Fibroblast of skin of scalp (primary cell): ENCODE measurements at places on chromosomes 12 and 14.
A peak's percentile ranks its signal among the peaks of the same experiment; 100 is the strongest.

- peak; percentile 62 for DNase-seq
These were observed 11.0 kb downstream of the OR6S1 start for GRCh38 chr14:20630340-20631022.

GRCh38 chr14:70425354-70425753 lies 8.5 kb upstream of the SYNJ2BP start:
- no peak for DNase-seq

DNA sequence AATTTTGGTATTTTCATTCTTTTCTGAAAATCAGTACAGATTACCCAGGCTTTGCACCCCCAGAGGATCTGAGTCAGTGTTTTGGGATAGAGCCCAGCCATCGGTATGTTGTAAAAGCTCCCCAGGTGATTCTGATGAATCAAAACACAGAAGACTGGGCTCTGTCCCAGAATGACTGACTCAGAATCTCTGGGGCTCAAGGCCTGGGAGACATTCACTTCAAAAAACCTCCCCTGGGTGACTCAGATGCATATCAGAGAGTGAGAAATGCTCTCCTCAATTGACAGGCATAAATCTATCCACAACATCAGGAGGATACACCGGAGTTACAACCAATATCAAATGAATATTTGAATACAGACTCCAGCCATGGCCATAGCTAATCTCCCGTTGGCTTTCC lies 32.6 kb downstream of the SLC35F4 start:
- peak; percentile 94 for DNase-seq

GRCh38 chr14:68135566-68135965 lies 316.0 kb downstream of the RAD51B start:
- DNase-seq = peak; percentile 78

DNA sequence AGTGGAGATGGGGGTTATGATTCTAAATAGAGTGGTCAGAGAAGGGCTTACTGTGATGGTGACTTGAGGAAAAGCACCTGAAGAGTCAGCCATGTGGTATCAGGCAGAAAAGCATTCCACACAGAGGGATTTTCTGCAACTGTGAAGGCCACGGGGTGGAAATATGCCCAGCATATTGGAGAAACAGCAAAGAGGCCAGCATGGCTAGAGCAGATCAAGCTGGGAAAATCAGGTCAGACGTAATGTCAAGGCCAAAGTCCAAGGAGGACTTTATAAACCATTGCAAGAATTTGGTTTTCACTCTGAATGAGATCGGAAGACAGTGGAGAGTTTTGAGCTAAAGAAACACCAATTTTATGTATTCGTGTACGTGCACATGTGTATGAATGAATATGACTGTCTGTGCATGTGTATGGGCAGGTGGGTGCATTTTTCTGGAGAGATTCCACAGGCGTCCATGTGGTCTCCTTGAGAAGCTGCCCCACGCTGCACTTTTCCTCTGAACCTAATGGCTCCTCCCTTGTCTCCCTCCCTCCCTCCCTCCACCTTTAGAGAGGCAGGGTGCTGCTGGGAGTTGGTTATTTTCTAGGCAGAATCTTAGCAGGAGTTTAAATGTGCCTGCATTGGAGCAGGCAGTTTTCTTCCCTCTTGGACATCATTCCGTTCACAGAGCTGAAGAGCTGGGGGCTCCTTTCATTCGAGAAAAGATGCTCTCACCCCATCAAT lies 97.4 kb upstream of the PPP4R3A start:
- no peak for DNase-seq

DNA sequence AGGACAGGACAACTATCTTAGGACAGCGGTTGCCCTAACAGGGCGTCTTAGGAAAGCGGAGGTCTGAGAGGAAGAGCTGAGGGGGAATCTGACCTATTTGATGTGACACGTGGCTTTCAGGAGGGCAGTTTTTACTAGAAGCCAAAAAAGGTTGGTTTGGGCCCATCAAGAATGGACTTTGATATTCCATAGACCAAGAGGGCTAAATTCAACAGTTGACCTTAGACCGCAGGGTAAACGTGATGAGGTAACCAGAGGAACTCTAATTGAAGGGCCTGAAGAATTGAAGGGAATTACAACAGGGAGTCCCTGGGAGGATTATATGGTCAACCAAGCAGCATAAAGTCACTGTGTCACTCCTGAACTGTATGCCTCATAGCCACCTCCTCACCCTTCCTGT lies 11.5 kb downstream of the C1S start:
- no peak for DNase-seq

GRCh38 chr14:102235275-102235897 lies 69.6 kb downstream of the MOK start:
- DNase-seq = peak; percentile 69

GRCh38 chr14:25607192-25607591 lies 557.2 kb upstream of the STXBP6 start:
- no peak for DNase-seq

- DNase-seq = peak; percentile 30
These were observed 383.1 kb downstream of the EGLN3 start for GRCh38 chr14:33567731-33568130.

DNA sequence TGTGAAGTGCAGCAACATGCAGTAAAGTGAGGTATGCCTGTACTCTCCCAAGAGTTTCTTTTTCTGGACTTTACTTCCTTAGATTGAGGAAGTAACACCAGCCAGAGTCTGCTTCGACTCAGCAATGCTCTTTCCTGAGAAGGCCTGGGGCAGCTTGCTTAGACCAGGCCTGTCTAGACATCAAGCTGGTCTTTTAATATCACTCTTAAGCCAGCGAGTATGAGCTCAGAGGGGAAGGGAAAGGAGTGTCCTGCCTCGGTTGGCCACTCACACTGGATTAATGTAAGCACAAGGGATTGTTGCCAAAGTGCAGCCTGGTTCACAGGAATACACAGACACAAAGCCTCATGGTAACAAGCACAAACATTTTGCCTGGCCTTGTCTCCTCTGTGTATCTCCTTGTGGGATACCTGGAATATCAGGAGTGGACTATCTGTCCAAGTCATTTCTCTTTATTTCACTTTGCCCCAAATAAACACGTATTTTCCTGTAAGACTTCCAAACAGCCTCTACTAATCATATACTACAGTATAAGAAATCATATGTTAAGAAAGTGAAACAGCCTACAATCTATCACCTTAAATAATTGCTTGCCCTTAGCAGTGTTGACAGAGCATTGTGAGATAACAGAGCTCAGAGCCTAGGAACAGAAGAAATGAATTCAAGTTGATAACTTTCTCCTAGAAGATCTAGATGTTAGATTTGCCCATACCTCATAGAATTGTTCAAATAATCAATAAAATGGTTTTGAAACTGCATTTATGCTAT lies 121.2 kb upstream of the DAAM1 start:
- DNase-seq = no peak

DNA sequence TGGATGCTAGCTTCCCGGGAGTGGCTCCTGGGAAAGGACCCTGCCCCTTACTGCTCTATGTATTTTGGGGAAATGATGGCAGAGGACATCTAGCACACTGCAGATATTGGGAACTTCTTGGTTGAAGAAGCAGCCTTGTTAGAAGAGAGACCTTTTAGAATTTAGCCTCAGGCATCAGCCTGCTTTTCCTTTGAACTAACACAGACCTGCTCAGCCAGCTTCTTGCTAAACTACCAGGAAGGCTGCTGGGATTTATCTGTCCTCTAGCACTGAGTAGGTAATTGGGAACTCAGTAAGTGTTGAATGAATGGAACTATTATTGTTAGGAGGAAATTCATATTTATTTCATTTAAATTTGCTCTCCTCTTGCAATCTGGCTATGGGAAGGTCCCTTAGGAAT lies 77.3 kb downstream of the DRAM1 start:
- DNase-seq = no peak

GRCh38 chr14:100381395-100382105 lies 58.4 kb downstream of the SLC25A47 start:
- DNase-seq = no peak

- no peak for DNase-seq
These were observed 705.0 kb upstream of the SEL1L start for GRCh38 chr14:82238649-82239048.

DNA sequence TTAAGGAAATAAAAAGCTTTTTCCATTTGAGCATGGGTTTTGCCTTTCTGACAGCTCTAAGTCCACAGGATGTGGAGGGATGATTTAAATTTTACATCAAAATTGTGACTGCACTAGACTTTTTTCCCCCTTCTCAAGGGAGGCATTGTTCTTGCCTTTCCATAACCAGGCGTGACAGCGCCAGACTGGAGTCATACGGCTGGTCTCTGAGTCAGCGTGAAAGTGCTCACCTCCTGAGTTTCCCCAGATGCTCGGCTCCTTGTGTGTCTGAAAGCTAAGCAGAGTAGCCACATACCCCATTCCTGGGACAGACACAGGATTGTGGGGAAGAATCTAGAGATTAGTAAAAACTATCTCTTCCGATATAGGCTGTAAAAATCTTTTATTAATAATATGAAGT lies 43.1 kb downstream of the SOX5 start:
- DNase-seq = peak; percentile 29

DNA sequence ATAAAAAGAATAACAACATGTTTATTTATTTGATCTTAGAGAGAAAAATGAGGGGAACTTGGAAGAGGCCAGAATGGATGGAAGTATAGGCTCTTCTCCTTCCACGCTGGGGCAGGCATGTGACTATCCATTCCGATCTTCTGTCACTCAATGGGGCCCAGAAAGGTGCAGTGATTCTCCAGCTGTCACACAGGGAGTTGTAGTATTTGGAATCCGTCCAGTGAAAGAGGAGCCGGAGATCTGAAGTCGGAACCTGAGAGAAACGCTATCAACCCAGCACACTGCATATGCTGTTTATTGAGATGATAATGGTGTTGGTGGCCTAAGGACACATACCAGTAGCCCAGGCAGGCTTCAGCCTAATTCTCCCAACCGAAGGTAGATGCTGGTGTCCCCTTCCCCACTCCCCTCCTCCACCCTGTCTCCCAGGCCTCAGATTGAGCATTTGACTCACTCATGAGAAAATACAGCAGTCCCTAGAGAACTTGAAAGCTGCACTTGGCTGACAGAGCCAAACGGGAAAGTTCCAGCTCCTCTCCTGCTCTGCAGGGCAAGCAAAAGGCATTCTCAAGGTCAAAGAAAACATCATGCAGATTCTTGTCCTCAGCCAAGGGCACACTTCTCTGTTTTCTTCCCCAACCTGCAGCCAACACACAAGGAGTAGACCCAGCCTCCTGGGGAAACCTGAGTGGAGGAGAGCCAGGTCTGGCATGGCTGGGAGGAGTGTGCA lies 100.4 kb downstream of the IRF2BPL start:
- DNase-seq = no peak

DNA sequence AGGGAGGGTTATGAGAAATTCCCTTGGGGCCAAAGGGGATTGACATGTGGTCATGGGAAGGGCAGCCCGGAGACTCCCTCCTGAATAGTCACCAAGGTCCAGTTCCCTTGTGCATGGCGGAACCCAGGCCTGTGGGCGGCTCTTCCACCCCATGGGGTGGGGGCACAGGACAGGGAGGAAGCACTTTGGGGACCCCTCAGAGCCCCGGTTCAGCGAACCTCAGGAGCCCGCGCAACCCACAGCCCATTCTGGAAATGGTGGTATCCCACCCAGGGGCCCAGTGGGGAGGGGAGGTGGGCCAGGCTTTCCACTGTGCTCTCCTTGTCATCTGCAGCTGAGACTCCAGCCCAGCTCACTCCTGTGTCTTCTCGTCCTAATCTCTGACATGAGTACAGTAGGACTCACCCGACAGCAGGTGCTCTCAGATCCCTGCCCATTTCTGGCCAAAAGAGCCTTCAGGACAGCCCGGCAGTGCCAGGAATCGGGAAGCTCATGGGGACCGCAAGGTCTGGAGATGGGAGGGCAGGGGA lies 255.2 kb upstream of the SFSWAP start:
- DNase-seq = no peak

DNA sequence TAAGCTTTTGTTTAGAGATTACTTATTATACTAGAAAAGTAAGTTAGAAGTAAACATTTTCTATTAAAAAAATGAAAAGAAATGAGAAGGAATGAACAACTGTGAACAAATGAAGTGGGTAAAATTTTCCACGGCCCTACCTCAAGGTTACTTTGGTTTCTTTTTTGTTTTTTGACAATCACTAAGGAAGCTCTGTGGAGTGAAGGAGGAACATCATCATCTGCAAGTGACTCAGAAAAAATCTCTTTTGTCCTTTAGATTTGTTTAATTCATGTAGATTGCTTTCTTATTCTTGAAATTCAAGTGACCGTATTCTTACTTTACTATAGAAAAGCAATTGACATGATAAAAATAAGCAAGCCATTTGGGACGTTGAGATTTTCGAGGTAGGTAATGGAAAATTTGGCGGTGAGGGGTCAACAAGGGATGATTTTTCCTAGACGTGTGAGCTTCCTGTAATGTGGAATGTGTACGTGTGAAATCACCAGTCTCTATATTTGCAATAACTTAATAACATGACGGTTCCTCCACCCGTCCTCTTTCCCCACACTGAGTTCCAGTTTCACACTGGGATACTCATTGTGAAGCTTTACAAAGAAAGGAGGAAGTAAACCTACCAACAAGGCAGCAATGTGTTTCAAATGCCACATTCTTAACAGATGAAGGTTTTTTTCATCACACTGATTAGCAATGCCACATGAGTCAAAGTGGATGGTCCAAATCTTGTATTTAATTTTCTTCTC lies 62.3 kb upstream of the EGLN3 start:
- no peak for DNase-seq

- peak; percentile 78 for DNase-seq
These were observed 58.6 kb downstream of the TSPAN9 start for GRCh38 chr12:3135522-3136461.

- DNase-seq = no peak
These were observed 214.1 kb downstream of the PTPRO start for GRCh38 chr12:15536446-15536845.

- DNase-seq = no peak
These were observed 395.2 kb downstream of the PAWR start for GRCh38 chr12:79295572-79295971.

DNA sequence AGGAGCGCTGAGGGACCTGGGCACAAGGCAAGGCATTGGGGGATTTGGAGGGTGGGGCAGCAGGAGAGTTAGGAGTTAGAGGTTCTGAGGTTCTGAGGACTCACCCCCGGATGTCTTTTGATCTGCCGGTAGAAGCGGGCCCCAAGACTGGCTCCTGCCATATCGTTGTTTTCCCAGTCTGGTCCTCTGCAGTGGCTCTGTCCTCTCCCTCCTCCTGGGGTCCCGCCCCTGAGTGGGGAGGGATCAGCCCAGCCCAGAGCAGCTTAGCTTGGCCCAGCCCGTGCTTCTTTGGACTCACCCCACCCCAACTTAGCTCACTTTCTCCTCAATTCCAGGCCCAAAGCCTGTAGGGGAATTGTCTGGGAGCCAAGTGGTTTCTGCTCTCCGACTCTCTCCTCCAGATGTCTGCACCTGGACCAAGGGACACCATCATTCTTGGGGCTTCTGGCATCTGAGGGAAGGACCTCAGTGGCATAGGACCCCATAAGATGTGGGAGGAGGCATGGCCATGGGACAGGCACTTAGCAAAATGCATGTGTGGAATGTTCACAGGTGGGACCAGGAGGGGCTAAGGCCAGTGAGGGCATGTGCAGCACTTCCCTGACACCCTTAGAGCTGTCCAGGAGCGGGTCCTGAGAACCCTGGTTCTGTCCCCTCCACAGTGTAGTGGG lies 7.5 kb downstream of the SHMT2 start:
- DNase-seq = peak; percentile 68

GRCh38 chr14:68279777-68280233 lies 460.2 kb downstream of the RAD51B start:
- DNase-seq = no peak
